Suprapubic skin (tissue), 4 donors: ENCODE measurements at places on chromosomes 3 and 15.

GRCh38 chr15:49901996-49902684 is 216.9 kb downstream of the ATP8B4 start:
- no peak for DNase-seq

- no peak for DNase-seq
These were observed 127.1 kb downstream of the KCNMB2 start for GRCh38 chr3:178663201-178663934.

GRCh38 chr3:71066849-71067261 is 516.7 kb downstream of the FOXP1 start:
- no peak for DNase-seq

DNA sequence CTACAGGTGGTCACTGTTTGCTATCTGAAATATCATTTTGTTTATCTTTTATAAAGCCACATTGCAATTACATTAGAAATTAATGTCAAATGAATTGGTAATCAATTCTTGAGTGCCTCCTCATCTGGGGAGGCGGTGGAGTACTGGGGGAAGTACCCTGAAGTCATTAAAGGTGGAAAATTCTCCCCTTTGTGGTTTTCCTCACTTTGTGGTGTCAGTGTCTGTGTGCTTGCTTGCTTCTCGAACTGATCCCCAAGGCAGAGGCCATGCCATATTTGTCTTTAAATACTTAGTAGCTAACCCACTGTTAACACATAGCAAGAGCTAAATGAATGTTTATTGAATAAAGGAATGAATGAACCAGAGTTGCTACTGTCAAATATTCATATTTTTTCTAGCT is 40.5 kb upstream of the CCK start:
- DNase-seq: no peak

GRCh38 chr3:133856316-133856715 is 39.4 kb downstream of the RAB6B start:
- DNase-seq: no peak

- DNase-seq: no peak
These were observed 65.5 kb upstream of the C3orf49 start for GRCh38 chr3:63753567-63753966.

DNA sequence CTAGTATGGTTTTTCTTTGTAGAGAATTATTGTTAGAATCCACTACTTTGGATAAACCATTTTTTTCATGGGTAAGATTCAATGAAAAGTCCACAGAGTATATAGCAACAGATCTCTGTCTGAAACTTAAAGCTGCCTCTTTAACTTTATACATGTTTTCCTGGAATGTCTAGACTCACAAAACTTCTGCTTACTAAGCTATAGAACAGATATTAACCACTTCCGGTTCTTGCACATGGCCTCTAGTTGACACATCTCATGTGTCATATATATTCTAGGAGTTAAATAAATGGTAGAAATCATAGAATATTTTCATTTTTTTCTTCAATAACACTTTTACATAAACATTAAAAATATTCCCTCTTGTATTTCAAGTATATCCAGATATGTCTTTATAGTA is 1693.9 kb downstream of the SI start:
- DNase-seq: no peak

DNA sequence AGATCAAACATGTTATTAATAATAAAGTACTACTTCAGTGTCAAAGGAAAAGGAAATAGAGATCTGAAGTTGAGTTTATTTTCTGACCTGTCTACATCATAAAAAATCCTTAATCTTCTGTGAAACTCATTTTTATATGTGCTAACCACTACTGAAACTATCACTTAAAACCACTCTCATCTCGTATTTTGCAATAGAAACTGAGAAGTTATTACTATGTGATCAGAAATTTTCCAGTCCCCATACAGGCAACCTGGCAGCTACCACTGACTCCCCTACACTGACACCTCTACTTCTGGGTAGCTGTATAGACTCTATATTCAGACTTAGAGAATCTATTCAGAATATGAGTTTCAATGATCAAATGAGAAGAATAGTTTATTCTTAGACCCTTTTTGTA is 8.3 kb downstream of the HDGFL3 start:
- DNase-seq: no peak

- DNase-seq: no peak
These were observed 51.5 kb downstream of the PLCL2 start for GRCh38 chr3:16936233-16936632.

DNA sequence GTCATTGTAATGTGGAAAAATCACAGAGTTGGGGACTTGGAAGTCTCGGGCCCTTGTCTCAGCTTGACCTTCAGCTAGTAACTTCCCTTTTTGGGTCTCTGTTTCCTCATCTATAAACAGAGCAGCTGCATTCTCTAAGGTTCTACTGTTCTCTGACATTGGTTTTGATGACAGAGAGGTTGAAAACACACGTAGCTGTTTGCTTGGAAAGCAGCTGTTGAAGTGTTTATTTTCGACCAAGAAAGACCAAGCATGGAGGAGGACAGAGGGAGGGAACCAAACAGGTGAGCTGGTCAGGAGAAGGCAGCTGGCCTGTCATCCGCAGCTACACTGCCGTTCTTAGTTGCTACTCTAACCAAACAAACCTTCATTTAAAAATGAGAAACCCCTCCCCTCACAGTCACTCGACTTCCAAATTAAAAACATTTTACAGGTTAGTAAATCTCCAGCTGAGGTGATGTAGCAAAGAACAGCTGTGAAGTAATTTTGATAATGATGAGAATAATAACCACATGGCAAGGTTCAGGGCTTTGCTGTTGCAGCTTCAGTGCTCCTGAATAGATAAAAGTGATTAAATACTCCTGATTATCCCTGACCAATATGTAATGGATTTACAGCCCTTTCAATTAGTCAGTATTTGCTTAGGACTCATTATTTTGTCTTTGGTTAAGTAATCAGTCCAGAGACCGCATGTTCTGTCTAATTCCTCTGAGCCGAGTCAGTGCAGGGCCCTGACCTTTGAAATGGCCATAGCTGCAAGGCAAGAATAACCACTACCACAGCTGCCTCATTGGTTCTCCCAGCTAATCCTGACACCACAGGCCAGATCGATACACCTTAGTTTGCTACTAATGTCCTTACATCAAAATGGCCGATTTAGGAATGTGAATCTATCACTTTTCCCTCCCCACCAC is 65.3 kb downstream of the MEIS2 start:
- no peak for DNase-seq

DNA sequence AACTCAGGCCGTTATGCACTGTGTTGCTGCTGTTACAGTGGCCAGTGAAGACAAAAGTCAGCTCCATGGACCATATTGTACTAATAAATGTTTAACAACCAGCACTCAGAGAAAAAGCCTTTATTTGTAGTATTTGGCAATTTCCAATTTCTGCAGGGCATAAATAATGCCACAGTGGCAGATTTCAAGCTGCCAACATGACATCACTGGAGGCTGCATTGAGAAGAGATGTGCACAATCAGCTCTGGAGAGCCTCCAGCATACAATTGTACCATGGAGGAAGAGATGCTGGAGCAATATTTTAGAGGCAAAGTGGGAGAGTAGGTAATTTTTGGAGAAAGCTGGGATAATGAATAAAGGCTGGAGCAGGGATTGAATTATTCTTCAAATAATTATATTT is 9.7 kb upstream of the ALCAM start:
- no peak for DNase-seq

DNA sequence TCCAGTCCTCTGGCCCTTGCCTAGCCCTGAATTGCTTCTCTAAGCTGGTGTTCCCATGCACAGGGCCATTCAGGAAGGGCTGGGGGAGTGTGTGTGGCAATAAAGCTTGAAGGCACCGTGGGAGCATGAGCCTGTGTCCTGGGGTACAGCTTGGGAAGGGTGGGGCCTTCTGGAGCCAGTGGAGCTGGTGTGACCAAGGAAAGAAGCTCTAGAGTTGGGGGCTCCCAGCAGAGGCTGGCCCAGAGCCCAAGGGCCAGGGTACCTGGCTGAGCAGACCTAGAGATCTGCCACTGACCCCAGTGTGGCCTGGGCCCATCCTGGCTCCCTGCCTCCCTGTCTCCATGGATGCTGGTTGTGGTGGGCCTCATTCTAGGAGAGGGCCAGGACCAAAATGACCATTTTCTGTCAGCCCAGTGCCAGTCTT is 8.1 kb downstream of the ABTB1 start:
- DNase-seq: peak; percentile 51

GRCh38 chr3:23659840-23660430 is 145.8 kb upstream of the UBE2E1 start:
- DNase-seq: no peak

DNA sequence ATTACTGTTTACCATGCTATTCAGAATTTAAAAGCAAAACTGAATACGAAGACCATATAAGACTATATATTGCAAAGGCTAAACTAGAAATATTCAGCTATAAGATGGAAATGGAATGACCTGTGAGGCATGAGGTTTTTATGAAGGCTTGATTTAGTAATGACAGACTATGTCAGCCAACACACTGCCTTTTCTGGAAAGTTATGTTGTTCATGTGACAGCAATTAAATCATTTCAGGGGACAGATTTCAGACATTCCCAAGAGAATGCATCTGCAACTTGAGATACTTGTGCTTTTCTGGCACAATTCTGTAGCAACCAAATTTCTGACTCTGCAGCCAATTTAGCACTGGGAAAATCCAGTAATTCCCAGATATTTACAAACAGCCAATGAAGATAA is 8.6 kb upstream of the GATM start:
- no peak for DNase-seq

DNA sequence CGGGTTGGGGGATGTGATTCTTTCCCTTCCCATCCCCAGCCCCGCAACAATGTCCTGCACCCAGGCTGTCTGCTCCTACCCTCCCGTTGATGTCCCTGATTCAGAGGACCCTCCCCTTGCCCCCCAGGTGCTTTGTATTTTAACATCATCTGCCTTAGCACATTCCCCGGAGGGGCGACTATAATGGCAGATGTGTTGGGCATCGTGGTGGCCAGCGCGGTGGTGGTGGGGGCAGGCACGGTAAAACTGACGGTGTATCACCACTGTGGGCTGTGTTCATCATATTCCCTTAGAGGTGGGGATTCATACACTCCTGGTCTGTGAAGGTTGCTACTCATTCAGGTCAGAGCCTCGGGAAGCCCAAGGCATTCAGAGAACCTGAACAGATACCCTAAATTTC is 173.0 kb downstream of the ADAMTS17 start:
- DNase-seq: no peak

DNA sequence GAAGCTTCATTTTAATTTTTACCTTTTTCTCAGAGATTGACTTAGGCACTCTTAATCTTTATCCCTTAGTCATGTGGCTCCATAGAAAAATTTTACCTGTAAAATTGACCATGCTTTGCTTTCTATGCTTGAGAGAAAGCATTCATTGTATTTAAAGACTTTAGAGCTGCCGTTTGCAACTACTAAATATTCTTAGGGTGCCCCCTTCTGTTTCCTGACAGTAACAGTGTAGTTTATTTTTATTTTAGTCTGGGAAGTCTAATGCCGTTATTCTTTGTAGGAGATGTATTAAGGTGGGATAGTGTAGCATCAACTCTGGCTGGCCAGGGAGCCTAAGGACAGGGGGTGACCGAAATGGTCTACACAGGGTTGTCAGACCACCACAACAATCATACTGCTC is 84.5 kb upstream of the SYNPR start:
- DNase-seq: no peak

DNA sequence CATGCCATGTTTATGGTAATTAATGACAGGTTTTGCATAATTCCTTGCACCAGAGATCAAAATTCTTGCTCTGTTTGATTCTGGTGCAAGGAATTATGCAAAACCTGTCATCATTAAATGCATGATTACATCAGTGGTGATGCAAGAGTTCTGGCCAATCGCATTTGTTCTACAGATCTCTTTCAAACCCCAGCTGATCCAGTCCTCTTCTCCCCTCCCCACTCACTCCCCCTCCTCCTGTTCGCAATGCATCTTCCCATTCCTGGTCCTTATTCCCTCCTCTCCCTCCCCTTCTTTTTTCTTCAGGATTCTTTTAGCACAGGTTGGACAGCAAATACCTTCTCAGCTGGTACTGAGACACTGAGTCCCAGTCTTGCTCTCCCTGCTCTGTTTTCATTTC is 82.1 kb downstream of the GABRB3 start:
- DNase-seq: no peak
